ENCODE measurements at places on chromosomes 2 and 18. TPM values are rescaled to one million over a fixed set of nuclear protein-coding genes. Genes with fewer than 3 reads are reported as not detected.

DNA sequence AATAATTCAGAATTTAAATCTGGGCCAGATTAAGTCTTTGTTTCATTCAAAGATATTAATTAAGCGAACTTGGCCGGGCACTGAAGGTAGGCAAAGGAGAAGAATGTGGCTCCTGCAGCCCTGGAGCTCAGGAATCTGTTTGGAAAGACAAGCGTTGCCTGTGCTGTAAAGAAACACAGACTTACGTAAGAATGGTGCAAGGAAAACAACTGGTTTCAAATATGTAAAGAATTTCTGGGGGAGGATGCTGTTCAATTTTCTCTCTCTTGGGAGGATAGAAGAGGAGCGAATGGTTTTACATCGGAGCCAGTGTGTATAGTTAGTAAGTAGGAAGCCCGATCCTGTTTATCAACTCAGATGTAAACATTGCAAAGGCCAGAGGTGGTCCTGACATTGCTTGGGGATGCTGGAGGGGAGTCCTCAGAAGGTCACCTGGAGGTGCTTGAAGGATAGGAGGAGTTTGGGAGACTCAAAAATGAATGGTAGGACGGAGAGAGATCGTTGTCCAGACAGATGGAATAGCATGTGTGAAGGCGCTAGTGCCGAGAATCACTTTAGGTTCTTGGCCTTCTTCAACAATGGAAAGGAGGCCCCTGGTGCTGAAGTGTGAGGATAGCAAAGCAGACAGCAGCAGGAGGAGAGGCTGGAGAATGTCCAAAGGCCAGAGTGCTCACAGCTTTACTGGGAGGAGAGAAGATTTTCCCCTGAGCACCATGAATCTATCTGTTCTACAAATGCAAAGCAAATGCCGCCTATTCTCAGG lies 456.1 kb downstream of the LPIN1 start:
- DNase-seq = no peak

DNA sequence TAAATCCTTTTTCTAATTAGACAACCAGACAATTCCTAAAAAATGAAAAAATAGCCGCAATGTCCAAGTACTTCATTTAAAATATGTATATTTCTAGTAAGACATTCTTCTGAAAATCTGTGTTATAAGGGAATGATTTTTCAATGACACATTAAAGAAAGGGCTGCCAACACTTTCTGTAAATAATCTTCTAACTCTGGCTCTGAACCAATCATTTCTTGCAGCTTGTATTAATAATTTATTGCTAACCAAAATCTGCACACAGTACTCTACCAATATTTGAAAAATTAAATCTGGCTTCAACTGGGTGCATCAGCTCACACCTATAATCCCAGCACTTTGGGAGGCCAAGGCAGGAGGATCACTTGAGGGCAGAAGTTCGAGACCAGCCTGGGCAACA lies 8.3 kb downstream of the NFU1 start:
- no peak for DNase-seq

GRCh38 chr18:34261865-34262780 lies 37.4 kb upstream of the NOL4 start:
- DNase-seq = no peak

DNA sequence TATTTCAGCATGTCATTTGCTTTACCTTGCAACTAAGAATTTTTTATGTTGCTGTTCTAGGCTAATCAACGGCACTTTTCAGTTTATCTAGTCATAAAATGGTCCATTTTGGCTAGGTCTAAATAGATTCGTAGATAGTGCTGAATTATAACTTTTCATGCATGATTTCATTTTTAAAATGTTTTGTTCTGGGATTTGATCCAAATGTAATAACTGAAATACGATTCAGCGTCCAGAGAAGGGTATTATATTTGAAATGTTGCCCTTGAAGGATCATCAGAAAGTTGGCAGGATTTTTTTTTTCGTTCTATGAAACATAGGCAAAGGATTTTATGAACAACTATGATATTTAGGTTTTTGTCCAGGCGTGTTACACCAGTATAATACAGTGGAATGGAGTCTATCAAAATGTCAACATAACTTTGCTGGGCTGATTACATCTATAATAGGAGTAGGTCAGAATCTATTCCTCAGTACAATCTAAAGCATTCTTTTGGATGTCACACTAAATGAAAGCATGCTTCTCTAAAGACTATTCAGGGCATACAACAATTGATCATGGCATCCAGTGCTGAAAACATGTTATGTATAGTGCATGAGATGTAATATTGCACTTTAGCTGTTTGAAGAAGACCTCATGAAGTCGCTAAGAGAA lies 24.8 kb downstream of the TTC27 start:
- no peak for DNase-seq

GRCh38 chr2:180334514-180334913 lies 327.4 kb upstream of the CWC22 start:
- DNase-seq = no peak

- no peak for DNase-seq
Measured at GRCh38 chr2:217691920-217692666, 310.7 kb downstream of the TNS1 start.

- DNase-seq = no peak
Measured at GRCh38 chr2:79580175-79580574, 67.3 kb downstream of the CTNNA2 start.

GRCh38 chr2:71130152-71130904 lies at the start of the genes MCEE and MPHOSPH10:
MCEE (minus strand) TSS chr2:71130229; CDS start chr2:71130219, 10 bp downstream.
MPHOSPH10 (plus strand) TSS chr2:71130634; CDS start chr2:71130666, 32 bp downstream.
- peak; percentile 94 for DNase-seq

- DNase-seq = no peak
Measured at GRCh38 chr2:57981083-57981768, 65.4 kb upstream of the VRK2 start.

DNA sequence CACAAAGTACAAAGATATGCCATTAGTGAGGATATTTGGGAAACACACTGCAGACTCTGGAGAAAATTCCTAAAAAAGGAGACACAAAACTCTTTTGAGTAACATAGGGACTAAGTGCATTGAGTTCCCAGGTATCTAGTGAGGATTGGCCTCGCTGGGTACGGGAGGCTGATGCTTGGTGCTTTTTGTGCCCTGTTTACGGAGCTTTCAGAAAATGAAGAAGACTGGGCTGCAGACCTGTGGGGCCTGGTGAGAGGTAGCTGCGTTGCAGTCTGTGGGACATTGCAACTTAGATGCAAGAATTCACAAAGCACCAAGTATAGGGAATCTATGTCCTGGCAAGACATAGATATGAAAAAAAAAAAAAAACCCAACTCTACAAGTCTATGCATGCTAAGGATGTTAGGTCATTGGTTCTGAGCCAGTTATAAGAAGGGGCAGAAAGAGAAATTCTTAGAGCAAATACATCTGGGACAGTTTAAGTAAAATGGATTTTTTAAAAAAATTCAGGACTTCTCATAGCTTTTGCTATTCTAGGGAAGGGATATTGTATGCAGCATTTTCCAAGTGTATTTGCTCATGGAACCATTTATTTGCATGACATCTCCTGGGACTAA lies 156.0 kb downstream of the SLC4A3 start:
- no peak for DNase-seq

GRCh38 chr2:54559593-54560145 lies 103.5 kb downstream of the SPTBN1 start:
- no peak for DNase-seq

DNA sequence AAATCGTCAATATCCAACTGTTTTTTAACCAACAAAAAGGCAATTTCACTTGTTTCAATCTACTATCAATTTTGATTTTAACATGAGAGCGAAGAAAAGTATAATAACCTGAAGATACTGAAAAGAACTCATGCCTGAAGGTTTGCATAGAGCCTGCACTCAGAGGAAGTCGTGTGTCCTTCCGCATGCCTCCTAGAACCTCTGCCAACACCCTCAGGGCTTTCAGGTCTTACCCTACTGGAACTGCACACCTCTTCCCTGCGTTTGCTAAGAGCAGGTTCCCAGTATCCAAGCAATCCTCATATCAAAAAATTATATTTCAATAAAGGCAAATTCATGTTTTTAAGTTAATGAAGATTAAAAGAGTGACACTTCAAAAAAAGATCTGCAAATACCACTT lies 74.7 kb downstream of the PIAS2 start:
- no peak for DNase-seq

- peak; percentile 70 for DNase-seq
Measured at GRCh38 chr2:230660294-230661060, 52.2 kb upstream of the CAB39 start.

GRCh38 chr2:14194233-14194632 lies 438.3 kb upstream of the LRATD1 start:
- no peak for DNase-seq

- DNase-seq = no peak
Measured at GRCh38 chr2:127305990-127306585, 12.1 kb upstream of the ERCC3 start.

- no peak for DNase-seq
Measured at GRCh38 chr2:117717072-117717471, 97.4 kb upstream of the DDX18 start.

DNA sequence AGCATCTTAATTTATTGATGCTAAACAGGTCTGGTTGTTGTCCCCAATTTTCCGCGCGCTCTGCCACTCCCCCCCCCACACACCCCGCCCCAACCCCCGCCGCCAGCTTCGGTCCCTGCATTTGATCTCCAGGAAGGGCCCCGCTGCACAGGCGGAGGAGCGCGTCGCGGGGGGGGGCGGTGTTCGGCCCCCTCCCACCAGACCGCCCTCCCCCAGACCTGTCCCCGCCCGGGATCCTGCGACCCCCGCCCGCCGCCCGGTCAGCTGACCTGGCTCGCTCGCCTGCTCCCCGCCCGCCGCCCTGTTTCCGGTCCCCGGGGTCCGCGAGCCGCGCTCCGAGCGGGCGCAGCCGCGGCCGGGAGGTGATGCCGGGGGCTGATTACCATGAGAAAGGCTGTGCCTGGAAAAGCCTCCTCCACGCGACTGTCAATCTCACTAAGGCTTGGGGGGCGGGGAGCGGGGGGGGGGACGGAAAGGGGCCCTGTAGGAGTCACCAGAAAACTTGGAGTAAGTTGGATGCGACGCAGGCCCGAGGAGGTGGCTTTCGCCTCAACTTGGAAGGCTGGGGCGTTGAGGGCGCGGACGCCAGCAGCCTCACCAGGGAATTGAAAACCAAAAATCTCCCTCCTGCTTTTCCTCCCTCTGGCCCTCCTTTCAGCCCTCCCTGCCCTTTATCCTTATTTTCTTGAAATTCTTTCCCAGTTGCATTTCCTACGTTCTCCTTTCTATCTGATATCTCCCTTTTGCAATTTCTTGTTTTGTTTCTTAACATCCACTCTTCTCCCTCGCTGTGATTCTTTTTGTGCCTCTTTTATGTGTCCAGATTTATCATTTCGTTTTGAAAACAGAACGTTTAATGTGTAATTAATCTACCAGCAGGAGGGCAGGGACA lies 4.4 kb upstream of the ZEB2 start:
- peak; percentile 84 for DNase-seq

- no peak for DNase-seq
Measured at GRCh38 chr2:109346601-109347228, 217.7 kb downstream of the SH3RF3 start.

GRCh38 chr18:62372156-62372555 lies 47.0 kb downstream of the TNFRSF11A start:
- DNase-seq = no peak

DNA sequence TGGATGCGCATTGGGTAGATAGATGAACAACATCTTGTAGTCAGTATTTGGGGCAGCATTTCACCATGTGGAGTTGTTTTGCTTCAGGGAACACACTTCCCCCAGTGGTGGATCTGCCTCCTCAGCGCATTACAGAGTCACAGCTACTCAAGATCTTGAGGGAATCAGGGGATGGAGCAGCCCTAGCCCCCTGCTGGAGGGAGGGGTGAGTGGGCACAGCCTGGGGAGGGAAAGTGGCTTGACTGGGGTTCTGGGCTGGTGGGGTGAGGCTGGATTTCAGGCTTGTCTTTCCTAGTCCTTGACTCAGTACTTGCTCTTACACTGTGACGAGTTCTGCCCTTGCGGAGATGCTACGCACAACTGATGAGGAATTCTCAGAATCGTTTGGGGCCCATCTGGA lies 271.0 kb upstream of the HS6ST1 start:
- DNase-seq = no peak

- no peak for DNase-seq
Measured at GRCh38 chr2:121211689-121212151, 73.3 kb downstream of the TFCP2L1 start.

RESP18 gene
- not detected for total RNA-seq

SLC9A4 gene
- not detected for total RNA-seq

SP9 gene
- total RNA-seq = not detected

PLGLB1 gene
- 8.9 TPM for total RNA-seq

FTCDNL1 gene
- total RNA-seq = 2.3 TPM

ST3GAL5 gene
- 46.1 TPM for total RNA-seq

VAMP8 gene
- 31.1 TPM for total RNA-seq

OSBPL1A gene
- 117 TPM for total RNA-seq

DRC1 gene
- total RNA-seq = 3.7 TPM

TMEM37 gene
- 7.1 TPM for total RNA-seq

UGT1A1 gene
- not detected for total RNA-seq

LYG2 gene
- total RNA-seq = not detected

ANKRD62 gene
- not detected for total RNA-seq
